ENCODE measurements at places on chromosomes 6 and 20. TPM values are rescaled to one million over a fixed set of nuclear protein-coding genes. Genes with fewer than 3 reads are reported as not detected.

HLA-DOA gene
- 1.4 TPM for total RNA-seq

SOBP gene
- 5.0 TPM for total RNA-seq

OPRM1 gene
- not detected for total RNA-seq

TCF21 gene
- not detected for total RNA-seq

C20orf141 gene
- total RNA-seq = not detected

RIPOR2 gene
- total RNA-seq = not detected

SMPDL3A gene
- total RNA-seq = 1.2 TPM

APOM gene
- 2.3 TPM for total RNA-seq

WFDC12 gene
- total RNA-seq = not detected

KCNK17 gene
- total RNA-seq = not detected

LHFPL5 gene
- total RNA-seq = not detected

TFAP2C gene
- total RNA-seq = 0.27 TPM

DSP gene
- total RNA-seq = 161 TPM

ULBP2 gene
- 1.9 TPM for total RNA-seq

- DNase-seq = no peak
Observed at GRCh38 chr20:53752971-53753879, 159.6 kb upstream of the ZNF217 start.

- DNase-seq = no peak
Observed at GRCh38 chr6:4714961-4715501, 61.2 kb upstream of the CDYL start.

- no peak for DNase-seq
Observed at GRCh38 chr6:126300735-126301134, 39.2 kb upstream of the CENPW start.

GRCh38 chr6:125678601-125679000, 70.8 kb upstream of the HEY2 start:
- DNase-seq = no peak

DNA sequence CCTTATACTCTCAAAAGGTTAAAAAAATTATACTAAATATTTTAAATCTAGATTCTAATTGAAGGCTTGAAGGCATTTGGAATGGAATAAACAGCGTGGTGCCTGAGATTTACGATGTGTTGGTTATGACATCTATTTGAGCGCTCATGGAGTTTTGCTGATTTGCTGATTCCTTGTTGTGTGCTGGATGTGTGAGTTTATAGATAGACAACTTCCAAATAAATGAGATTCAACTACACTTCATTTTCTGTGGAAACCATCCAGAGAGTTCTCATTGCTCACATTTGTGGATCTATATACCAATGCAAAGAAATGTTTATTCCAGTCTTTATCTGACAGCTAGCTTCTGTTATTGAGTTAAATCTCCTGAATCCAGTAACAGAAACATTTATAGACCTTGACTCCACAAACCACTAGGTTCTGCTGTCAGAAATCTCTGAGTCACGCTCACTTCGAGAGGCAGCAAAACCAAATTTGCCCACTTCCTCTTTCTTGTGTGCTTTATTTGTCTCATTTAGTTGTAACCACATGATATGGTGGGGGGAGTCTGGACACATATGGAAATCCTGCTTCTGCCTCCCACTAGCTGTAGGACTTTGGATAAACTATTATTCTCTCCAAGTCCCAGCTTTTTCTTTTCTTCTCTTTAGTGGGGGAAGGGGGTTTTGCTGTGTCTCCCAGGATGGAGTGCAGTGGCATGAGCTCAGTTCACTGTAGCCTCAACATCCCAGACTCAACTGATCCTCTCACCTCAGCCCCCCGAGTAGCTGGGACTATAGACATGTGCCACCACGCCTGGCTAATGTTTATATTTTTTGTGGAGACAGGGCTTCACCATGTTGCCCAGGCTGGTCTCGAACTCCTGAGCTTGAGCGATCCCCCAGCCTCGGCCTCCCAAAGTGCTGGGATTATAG, 54.5 kb downstream of the IPCEF1 start:
- no peak for DNase-seq

GRCh38 chr20:53296451-53297153, 297.0 kb downstream of the ZNF217 start:
- DNase-seq = no peak

DNA sequence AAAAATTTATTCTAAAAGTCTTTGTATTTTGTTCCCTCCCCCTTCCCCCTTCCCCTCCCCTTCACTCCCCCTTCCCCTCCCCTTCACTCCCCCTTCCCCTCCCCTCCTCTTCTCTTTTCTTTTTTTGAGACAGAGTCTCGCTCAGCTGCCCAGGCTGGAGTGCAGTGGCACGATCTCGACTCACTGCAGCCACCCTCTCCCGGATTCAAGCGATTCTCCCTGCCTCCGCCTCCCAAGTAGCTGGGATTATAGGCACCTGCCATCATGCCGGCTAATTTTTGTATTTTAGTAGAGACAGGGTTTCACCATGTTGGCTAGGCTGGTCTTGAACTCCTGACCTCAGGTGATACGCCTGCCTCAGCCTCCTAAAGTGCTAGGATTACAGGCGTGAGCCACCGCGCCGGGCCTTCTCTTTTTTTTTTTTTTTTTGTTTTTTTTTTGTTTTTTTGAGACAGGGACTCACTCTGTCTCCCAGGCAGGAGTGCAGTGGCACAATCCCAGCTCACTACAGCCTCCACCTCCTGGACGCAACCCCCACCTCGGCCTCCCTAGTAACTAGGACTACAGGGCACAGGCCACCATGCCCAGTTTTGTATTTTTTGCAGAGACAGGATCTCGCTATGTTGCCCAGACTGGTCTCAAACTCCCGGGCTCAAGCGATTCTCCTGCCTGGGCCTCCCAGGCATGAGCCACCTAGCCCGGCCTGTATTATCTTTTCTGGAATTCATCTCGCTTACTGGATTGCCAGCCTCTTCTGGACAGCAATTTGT, 1.1 kb upstream of the AFG1L start:
- no peak for DNase-seq

GRCh38 chr6:110755411-110755834, 59.8 kb downstream of the CDK19 start:
- DNase-seq = no peak

- DNase-seq = no peak
Observed at GRCh38 chr20:37315021-37315451, 25.6 kb downstream of the MANBAL start.

- DNase-seq = no peak
Observed at GRCh38 chr20:53652859-53653517, 59.3 kb upstream of the ZNF217 start.

DNA sequence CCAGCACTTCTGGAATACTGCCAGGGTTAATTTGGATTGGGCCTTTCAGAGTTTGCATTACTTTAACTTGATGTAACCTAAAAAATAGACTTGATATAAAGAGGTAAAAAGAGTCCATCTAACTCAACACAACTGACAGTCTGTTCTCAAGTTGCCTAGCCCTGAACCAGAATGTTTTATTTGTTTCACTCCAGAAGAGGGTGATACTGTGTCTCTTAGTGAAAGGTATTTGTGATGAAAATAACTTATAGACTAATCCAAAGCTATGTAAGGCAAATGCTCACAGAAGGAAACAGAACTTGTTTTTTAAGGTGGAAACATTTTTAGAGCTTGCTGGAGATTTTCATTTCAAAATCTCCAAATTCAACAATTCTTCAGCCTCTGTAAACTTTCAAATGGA, 469.1 kb upstream of the RUNX2 start:
- no peak for DNase-seq

- no peak for DNase-seq
Observed at GRCh38 chr20:38373231-38373867, 27.1 kb downstream of the LBP start.

DNA sequence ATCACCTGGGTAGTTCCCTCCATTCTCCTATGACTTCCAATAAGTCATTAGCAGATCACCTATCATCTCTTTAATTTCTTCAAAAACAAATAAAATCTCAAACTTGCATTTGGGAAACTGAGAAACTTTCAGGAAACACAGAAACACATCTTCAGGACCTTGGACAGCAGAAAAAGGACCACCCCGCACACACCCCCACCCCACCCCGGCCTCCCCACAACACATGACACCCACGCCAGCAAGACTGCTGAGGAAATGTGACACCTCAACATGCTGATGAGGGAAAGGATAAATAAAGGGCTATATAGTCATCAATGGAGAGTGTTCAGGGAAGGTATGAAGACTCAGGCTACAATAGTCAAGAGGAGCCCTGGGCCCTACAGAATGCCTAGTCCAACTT, 15.6 kb upstream of the TRIM39 start:
- DNase-seq = no peak

- no peak for DNase-seq
Observed at GRCh38 chr6:114650891-114651290, 308.1 kb upstream of the HS3ST5 start.

DNA sequence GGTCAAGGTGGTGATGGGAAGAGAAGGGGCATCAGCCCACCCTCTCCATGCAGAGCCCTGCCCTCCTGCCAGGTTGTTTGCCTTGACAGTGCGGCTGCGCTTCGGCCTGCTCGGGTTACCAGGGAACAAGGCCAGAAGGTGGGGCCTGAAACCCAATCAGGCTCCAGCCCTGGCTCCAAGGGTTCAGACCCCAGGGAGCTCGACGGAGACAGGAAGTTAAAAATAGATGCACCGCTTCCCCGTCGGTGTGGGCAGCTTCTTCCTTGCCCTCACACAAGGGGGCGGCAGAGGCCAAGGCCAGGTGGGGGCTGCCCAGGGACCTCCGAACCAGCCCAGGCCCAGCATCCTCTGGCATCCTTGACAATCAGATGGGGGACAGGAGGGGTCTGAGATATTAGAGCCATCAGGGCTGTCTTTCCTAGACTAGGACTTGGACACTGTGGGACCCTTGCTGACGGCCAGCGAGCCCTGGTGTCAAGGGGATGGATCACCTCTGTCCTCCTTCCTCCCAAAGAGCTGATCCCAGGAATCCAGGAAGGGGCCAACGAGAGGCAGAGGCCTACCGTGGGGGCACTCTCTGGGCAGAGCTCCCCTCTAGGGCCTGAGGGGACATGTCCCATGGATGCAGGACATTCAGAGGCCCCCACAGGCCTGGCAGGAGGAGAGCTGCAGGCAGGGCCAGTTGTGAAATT, 65.2 kb downstream of the RIPOR3 start:
- no peak for DNase-seq

DNA sequence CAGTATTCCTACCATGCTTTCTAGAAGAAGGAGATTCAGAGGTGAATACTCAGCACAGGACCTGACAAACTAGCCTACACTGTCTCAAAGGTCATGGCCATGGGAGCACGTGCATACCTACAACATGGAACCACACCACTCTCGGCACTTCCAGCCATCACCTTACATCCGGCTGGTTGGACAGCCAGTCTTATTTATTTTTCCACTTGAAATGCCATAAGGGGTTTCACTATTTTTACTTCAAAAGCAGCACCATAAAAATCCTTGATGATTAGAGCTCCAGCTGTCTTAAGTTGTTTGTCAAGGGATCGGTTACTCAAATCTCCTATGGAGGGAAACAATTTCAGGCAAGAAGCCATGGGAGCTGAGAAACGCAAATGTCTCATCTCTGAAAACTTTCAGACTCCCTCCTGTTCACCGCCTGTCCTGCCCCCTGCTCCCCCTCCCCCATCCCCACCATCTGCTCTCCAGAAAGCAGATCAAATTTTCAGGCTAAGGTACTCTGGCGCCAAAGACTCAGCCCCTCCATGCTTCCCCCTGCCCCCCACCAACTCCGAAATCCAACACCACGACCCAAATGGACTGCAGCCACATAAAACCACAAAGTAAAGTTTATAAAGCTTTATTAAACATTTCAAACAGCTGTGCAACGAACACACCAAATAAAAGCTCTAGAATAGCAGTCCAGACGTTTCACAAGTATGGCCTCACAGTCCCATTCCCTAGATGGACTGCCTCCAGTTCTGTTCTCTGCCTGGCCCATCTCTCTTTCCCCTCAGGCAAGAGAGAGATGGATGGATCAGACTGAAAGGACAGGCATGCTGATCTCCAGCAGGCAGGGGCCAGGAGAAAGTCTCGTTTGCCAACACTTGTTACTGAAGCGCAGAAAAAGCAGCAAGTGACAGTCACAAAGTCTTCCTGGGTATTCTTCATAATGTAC, 4.0 kb upstream of the NNAT start:
- DNase-seq = no peak

DNA sequence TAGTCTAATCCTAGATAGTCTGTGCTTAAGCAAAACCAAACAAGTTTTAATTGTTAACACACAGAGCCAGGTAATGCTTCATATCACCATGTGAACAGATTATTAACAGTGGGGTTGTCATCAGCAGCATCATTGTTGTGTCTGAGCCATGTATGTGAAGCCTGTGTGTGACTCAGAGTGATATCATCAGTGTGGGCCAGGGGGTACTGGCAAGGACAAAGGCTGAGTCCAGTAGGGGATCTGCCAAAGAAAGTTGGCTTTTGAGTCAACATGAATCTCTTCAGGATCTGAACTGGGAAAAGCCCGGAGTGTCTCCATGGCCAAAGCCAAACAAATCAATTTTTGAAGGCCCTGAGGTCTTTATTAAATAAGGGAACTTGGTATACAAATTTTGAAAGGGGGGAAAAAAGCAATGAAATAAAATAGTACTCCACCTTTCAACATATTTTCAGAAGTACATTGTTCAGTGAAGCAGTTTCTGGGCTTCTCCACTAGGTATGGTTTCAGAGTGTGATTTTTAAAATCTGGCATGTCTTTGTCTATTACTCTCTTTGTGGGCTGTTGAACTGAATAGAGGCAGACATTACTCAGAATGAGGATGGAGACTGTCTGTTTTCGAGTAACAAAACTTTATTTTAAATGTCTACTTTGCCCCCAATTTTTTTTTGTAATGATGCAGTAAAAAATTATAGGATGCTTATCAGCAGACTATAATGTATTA, 444.2 kb upstream of the JAG1 start:
- DNase-seq = no peak

DNA sequence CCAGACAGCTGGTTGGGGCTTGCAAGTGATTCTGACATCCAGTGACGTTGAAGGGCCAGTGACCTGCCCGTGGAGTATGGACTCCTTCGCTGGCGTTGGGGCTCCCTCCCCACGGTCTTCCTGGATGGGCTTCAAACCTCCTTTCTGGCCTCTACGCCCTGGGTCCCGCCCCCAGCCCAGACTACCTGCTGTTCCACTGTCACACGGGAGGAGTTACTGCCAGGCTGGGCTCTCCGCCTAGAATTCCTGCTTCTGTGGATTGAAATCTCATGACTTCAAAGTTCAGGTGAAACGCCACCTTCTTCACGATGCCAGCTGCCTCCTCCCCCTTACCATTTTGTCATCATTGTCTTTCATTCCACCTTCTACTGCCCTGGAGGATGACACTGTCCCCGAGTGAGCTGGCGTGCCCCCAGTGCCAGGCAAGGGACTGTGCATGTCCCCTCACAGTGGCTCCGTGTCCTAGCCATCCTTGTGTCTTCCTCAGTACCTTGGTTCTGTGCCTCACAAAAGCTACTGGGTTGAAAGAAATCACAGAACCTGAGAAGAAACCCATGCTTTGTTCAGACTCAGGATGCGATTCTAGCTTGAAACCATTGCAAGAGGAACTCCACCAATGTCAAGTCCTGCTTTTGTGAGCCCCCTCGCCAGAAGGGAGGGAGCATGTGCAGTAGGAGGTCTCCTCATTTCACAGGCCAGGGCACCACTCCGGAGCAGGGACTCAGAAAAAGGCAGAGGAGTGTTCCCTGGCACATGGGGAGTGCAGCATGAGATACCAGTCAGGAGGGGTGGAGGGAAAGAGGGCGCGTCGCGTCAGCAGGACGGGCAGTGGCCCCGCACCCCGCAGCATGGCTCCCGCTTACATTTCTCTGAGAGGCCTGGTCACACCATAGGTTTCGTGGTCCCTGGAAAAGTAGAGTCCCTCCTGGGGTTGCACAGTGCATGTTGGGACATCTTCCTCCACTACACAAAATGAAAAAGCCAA, 11.0 kb upstream of the IRF4 start:
- no peak for DNase-seq

- no peak for DNase-seq
Observed at GRCh38 chr20:64149809-64150560, 14.3 kb upstream of the MYT1 start.

GRCh38 chr6:93417421-93418013, 1.8 kb downstream of the EPHA7 start:
- DNase-seq = peak; percentile 73

Data from G401 (cell line).